Fibroblast of skin of back (primary cell): ENCODE measurements at places on chromosomes 2 and 18.

DNA sequence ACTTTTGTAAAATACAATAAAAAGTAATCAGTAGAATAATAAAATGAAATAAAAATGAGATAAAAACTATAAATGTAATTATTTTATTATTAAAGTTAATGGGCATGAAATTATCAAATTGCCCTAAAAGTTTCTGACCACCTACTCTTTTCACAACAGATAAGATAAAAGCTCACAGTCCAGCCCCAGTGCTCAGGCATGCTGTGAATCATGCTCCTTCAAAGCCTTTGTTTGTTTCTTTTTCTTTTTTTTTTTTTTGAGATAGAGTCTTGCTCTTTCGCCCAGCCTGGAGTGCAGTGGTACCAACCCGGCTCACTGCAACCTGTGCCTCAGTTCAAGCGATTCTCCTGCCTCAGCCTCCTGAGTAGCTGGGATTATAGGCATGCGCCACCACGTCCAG is 181.7 kb downstream of the ANKRD44 start:
- no peak for DNase-seq

GRCh38 chr2:196372276-196372809 is 201.0 kb upstream of the STK17B start:
- DNase-seq, result no peak

DNA sequence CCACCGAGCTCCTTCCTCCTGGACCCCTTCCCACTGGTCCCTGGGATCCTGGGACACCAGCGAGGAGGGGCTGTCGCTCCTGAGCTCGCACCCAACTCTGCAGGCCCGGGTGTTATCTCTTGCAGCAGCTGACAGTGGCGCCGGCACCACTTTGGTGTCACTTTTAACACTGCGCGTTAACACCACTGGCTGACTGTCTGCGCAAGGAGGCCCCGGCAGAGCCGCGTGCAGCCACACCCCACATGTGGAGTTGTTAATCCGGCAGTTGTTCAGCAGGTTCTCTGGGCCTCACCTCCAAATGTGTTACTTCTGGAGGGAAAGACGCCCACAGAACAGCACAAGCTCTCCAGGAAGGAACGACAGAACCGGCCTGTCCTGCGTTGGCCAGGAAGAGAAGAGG is 155.0 kb upstream of the GLI2 start:
- no peak for DNase-seq

DNA sequence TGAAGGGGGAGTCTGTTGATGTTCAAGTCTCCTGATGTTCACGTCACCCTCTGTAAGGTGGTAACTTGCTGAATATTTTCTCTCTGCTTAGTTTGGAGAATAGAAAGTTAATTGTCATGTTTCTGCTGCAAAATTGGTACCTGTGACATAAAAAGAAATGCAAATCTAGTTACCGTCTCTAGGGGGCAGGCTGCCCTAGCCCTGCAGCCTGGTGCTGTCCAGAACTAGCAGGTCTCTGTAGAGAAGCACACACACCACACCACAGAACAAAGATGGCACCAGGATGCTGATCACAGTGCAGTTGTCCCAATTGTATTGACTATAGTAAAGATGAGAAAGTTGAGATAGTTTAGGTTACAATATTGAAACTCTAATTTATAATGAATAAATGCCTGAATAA is 47.0 kb downstream of the SLC9A4 start:
- no peak for DNase-seq

GRCh38 chr18:9708057-9708433 is at the start of gene RAB31:
Gene RAB31, plus strand, starts transcription at chr18:9708301. Its CDS starts 105 bp downstream, at chr18:9708406.
- peak; percentile 91 for DNase-seq

GRCh38 chr2:17615728-17616351 is 75.3 kb downstream of the VSNL1 start:
- DNase-seq, result peak; percentile 53

- DNase-seq, result no peak
Observed at GRCh38 chr2:19883971-19884720, 17.6 kb downstream of the TTC32 start.

GRCh38 chr2:224382973-224383555 is 18.8 kb downstream of the FAM124B start:
- no peak for DNase-seq

DNA sequence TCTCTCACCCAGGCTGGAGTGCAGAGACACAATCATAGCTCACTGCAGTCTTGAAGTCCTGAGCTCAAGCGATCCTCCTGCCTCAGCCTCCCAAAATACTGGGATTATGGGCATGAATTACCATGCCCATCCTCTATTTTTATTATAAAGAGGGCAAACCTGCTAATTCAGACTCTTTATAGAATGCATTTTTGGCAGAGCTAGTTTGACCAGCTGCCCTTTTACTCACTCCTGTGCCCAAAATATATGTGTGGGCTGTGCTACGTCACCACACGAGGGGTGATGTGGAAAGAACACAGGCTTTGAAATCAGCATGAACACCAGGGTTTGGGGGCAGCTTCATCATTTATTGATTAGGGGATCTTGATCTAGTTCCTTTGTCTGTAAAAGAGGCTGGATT is 137.8 kb downstream of the CLIP4 start:
- no peak for DNase-seq

GRCh38 chr18:24234330-24234729 is 95.5 kb downstream of the CABYR start:
- DNase-seq, result no peak

GRCh38 chr2:222912117-222912516 is 51.3 kb downstream of the ACSL3 start:
- no peak for DNase-seq

DNA sequence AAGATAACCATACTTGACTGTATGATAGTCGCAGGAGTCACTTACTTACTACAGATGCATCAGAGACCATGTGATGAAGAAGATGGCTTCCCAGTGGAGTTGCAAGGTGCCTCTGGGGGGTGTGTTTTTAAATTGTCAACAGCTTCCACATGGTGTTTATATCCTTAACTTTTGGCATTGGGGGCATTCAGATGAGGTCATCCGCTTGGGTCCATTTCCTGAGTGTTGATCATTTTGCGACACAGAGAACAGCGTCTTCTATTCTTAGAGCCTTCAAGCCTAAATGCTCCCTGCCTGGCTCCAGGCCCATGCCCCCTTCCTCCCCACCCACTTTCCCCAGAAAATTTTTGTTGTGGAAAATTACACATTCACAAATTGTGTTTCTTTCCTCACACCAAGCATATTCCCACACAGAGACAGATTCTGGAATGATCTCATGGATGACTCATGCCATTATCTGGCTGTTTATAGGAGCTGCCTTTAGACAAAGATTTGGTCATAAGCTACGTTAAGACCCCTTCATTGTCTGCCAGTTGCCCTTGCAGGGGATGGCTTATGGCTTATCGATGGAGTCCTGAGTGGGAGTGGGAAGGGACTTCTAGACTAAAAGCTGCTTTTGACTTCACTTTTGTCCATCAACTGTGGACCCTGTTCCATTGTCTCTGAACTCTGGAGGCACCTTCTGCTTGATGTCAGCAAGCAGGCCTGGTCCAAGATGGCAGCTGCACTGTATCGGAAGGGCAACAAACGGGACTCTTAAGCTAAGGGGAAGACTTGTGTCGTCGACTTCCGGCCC is 91.8 kb downstream of the CABLES1 start:
- DNase-seq, result peak; percentile 85

GRCh38 chr2:135870571-135870970 is 5.7 kb downstream of the MCM6 start:
- no peak for DNase-seq

DNA sequence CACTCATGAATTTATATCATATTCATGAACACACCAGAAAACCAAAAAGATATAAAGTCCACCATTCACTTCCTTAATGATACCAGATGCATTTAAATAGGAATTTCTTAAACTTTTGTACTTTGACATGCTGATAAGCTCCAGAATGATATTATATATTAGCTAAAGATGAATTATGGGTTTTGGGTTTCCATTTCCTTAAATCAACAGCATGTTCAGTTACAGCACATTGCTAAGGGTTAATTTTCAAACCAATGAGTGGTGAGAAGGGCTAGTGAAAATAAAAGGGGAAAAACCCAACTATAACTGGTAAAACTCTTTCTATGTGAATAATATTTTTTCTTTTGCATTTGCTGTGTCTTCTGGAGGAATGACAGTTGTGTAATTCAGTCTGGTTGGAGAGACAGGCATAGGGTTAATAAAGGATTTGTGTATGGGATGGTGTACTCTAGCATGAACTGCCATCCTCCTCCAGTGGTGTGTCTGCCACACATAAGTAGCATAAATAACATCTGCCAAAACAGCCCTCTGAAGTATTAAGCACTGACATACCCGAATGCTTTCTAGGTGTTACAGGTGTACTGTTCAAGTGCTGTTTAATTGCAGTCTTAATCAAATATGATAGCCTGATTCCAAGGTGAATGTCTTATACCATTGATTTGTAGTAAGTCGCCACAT is 19.3 kb upstream of the CPS1 start:
- no peak for DNase-seq

DNA sequence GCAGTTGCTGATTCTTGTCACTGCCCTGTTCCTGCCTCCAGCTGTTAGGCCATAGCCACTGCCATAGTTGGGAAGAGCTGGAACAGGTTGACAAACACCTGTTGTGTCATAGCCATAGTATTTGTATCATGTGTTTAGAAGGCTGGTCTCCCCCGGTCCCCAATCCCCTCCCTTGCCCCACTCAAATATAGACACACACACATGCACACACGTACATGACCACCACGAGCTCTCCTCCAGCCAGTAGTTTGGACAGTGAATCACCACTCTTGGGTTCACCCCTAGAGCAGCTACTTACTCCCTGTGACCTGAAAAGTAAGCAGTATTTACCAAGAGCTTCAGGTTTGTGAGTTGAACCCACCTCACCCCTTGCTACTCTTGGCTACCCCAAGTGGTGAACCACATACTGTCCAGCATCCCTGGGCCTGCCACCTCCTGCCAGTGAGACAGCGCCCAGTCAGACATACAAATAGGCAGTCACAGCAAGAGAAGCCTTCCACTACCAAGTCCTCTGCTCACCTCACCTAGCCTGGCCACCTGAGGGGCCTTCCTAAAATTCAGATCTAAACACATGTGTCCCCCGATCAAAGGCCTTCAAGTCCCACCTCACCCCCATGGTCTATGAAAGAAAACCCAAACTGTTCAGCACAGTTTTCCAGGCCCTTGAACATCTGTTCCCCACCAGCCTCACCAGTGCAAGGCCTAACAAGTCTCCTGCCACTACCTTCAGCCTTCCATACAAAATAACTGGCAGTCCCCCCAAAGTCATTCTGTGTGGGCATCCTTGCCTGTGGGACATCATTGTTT is 7.1 kb downstream of the PCBP1 start:
- no peak for DNase-seq

- DNase-seq, result no peak
Observed at GRCh38 chr18:77181950-77182707, 49.5 kb upstream of the MBP start.

- DNase-seq, result no peak
Observed at GRCh38 chr2:184769686-184770085, 171.4 kb downstream of the ZNF804A start.

DNA sequence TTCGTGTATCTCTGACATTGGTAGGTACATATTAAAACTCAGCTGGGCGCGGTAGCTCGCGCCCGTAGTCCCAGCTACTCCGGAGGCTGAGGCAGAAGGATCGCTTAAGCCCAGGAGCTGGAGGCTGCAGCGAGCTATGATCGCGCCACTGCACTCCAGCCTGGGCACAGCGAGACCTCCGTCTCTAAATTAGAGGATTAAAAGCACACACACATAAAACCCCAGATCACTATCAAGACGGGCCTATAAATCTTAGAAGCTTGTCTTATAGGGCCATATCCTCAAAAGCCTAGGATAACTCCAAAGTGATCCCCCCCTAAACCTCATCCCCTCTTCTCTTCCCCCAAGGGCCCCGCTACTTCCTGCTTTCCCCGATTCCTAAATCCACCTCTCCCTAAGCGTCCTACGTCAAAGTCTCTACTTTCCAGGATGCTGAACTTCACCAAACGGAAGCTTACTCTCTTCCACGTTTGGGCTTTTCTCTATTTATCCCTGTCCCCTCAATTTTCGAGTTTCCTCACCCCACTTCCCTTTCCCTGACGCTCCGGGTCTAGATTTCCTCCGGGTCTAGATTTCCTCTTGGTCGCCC is 707 bp downstream of the KRCC1 start:
- DNase-seq, result peak; percentile 49

DNA sequence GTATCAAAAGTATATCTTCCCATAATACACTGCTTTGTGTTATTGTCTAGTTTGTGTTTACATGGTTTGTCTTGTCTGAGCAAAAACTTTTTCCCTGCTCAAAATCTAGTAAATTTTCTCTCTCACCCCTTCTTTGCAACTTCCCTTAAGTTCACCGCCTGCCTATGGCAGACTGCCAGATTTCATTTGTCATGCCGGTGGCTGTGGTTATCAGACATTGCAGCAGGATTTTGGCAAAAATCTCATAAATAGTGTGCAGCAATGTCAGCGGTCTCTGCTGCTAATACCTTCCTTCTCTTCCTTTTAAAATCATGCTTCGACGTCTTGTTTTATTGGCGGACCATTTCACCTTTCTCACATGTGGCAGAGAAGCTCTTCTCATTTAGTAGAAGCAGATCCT is 45.6 kb upstream of the TMEM178A start:
- DNase-seq, result peak; percentile 82

DNA sequence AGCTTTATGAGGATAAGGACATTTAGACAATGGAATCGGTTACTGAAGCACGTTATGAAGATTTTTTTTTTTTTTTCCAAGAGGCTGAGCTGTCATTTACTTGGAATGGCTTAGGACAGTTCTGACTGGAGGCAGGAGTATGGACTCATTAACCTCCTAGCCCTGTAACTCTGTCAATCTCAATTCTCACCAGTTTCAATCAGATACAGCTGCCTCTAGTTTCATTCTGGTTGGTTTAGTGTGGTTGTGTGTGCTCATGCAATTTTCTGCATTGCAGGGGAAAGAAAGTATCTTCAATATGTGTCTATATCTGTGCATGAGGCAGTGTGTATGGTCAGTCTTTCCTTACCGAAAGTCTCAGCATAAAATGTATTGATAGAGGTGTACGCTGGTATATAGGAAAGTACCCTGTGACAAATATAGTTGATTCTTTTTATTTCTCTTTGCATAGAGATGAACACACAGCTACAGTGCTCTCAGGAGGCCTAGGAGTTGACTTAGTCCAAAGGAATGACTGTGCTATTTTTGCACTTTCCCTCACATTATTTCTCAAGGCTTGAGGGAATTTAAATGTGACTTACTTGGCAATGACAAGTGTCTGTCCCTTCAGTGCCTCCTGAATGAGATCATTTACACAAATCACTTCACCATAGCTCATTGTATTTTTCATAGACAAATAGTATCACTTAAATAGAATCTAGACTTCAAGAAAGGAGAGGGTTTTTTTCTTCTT is 50.5 kb upstream of the GRB14 start:
- DNase-seq, result peak; percentile 78
